ENCODE measurements at places on chromosomes 3 and 15.

DNA sequence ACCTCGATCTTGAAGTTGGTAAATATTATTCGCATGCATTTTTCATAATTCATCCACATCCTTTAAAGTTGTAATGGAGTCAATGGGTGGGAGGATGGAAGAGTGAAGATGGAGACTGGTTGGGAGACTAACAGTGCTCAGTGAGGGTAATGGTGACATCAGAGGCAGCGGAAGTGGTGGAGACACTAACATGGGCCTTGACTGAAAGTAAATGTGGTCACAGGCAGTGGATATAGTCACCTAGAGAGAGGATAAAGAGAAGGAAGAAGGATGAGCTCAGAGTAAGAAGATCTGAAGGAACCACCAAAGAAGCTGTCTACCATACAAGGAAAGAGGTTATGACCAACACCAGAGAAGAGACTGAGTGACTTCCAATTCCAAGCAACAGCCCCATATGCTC lies 281.6 kb upstream of the STT3B start:
- no peak for DNase-seq

- DNase-seq = no peak
These were observed 435.1 kb upstream of the CNTN3 start for GRCh38 chr3:75049533-75049932.

DNA sequence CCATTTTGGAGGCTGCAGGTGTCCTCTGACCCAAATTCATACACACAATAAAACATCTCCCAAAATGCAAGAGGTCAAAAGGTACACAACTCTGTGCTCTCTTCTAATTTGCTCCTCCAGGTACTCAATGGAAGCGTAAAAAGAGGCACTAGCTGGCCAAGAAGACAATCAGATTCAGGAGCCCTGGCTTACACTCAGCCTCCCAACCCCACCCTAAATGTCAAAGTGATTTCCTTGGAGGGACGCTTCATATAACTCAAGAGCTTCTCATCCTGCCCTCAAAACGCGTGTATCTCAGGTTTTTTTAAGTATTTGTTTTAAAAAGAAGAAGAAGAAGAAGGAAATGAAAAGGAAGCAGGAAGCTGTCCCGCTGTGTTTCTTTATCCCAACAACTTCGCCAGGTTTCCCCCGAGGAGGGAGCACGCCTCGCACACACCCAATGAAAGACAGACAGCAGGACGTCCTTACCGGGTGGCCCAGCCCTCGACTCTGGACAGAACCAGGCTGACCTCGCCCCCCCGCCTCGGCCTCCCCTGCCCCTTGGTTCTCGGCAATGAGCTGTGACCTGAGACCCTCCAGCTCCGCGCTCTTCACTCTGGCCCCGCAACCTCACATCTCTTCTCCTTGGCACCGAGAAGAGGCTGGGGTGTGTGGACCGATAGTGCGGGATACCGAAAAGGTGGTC lies 620.7 kb upstream of the ZNF385D start:
- no peak for DNase-seq

DNA sequence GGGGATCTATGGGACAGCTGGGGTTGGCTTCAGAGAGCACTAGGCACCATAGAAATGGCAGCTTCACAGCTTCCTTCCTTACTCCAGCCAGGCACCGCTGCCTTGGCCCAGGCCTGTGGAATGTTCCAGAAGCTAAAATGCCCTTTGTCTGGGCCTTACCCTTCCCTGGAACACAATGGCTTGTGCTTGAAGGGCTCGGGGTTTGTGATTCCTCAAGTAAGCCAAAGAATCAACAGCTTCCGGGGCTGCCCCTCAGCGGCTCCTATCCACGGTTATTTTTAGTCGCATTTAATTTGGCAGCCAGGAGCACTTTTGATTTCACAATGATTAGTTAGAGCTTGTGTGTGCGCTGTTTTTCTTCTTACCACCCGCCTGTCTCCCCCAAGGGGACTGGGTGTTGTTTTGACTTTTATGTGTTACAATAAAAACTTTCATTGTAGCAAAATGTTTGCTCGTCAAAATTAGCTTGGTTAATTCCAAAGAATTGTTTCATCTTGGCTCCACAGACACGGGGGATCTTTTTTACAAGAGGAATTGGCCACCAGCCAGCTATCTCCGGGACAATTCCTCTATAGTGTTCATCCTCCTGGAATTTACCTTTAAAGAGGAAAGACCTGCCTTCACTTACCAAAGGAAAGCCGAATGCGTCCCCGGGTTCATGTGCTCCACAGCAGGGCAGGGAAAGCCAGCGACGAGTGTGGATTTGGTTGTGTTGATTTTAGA lies 73.8 kb downstream of the TLE3 start:
- DNase-seq = no peak

- no peak for DNase-seq
These were observed 24.4 kb upstream of the PLA2G4E start for GRCh38 chr15:42045211-42045615.

DNA sequence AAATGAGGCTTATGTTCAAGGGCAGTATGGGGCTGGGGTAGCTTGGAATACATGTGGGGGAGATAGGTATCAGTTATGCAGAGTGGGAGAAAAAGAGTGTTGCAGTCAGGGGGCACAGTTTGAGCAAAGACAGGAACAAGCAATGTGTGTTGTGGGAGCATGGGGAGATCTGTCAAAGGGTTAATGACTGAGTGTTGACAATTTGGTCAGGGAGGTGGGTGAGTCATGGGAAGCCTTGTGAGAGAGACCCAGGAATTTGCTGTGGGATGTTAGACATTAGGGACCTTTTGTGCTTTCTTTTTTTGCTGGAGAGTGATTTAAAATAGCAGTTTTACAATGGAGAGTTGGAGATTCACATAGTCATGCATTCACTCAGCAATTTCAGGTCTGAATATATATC lies 221.6 kb upstream of the NR2E3 start:
- no peak for DNase-seq

GRCh38 chr3:122714273-122714672 lies 33.6 kb downstream of the PARP14 start:
- DNase-seq = no peak

DNA sequence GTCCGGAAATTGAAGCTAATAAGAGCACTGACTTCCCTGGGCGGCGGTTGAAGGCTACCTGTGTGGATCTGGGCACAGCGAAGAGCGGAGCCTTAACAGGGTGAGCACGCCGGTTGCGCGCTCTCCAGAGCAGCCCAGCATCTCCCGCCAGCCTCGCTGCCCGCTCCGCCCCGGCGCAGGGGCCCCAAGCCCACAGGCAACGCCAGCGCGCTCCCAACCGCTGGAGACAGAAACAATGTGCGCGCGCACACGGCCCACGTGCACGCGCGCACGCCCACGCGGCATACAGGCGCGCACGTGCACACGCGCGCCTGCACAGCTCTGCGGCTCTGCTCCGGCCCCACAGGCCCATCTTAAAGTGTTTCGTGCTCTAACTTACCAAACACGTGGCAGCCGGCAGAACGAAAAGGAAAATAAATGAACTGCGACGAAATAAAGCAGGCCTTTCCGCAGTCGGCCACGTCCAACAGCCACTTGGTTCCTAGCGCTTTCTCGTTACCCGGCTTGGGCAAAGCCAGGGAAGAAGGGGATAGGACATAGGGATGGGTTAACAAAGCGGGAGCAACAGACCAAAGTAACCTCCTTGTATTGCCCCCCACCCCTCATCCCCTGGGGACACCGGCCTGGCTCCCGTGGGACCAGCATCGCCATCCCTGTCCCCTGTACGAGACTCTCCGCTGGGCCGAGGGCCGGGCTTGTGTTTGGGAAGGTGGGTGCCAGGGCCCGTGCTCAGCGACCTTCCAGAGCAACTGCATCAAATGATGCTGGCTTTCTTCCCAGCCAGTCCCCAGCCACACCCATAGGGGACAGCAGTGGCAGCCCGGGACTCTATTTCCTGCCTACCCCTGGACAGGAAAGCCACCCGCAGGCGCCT lies 203.7 kb downstream of the ABHD5 start:
- DNase-seq = peak; percentile 15

- no peak for DNase-seq
These were observed 5.7 kb downstream of the GRM2 start for GRCh38 chr3:51712511-51712931.

- DNase-seq = no peak
These were observed 176.4 kb downstream of the ISL2 start for GRCh38 chr15:76512971-76513370.

DNA sequence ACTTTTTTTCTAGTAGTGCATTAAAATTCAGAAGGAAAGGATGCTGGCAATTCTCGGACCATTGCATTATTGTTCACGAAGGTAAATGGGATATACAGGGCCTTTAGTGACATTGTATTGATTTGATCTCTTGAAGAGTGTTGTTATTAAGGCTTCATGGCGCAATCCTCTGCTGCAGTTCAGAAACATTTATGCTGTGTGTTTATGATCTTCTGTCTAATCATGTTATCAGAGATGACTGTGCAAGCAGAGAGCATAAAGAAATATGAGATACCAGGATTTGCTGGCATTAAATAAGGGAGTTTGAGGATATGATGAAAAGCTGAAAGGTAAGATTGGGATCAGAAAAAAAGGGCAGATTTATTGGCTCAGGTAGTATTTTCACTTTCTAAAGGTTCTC lies 180.6 kb downstream of the EPHA6 start:
- no peak for DNase-seq

DNA sequence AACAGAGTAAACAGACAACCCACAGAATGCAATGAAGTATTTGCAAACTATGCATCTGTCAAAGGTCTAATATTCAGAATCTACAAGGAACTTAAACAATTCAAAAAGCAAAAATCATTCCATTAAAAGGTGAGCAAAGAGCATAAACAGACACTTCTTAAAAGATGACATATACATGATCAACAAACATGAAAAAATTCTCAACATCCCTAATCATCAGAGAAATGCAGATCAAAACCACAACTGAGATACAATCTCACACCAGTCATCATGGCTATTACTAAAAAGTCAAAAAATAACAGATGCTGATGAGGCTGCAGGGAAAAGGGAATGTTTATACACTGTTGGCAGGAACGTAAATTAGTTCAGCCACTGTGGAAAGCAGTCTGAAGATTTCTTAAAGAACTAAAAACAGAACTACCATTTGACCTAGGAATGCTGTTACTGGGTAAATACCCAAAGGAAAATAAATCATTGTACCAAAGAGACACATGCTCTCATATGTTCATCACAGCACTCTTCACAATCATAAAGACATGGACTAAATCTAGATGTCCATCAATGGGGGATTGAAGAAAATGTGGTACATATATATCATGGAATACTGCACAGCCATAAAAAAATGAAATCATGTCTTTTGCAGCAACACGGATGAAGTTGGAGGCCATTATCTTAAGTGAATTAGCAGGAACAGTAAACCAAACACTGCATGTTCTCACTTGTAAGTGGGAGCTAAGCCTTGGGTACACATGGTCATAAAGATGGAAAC lies 393.3 kb upstream of the CBLB start:
- no peak for DNase-seq

DNA sequence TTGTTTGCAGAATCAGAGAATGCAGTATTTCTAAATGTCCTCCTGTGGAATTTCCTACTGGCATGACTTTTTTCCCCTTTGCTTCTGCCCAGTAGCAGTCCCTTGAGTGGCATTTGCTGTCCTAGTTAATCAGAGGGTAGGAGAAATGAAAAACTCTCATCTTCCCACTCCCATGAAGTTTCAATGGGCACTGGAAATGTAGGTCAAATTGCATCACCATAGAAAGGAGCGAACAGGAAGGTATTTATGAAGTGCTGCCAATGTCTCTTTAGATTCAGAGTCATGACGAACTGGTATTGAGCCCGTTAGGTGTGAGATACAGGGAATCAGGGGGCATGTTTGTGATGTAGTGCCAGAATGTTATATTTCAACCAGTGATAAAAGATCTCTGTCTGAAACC lies 23.2 kb downstream of the ATXN7 start:
- DNase-seq = no peak

- no peak for DNase-seq
These were observed 15.5 kb upstream of the CPEB1 start for GRCh38 chr15:82662641-82663040.

DNA sequence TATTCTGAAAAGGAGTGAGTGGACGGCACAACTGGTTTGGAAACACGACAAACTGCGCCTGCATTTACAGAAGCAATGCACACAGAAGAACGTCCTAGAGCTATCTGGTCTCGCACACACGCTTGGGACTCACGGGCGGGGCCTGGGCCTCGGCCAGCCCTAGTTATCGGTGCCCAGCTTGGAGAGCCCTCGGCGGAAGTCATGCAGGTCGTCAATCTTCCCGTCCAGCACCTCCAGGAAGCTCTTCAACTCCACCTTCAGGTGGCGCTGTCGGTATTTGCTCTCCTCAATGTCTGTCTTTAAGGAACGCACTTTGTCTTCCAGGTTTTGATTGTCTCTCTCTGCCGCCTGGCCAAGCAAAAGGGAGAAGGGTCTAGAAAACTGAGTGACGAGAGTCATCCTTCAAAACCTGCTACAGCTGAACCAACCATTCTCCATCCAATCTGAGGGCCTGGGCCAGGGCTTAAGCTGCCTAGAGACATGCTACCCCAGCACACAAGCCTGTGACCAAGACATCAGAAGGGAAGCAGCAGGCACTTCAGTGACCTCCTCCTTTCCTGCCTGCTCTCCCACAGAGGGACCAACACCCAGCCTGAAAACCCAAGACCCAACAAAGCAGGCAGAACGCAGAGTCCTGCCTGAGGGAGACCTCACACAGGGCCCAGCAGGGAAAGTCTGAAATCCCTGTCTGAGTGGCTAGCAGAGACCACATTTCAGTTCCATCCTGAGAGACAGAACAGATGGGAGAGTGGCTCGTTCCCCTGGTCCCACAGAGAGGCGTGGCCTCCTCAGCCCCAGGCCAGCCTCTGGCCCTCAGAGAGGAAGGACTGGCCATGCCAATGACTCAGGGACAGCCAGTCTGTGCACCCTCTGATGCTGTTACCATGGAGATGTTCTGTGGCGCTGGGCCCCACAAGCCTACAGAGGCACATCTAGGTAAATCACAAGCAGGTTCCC lies 40.4 kb downstream of the WHAMM start:
- DNase-seq = no peak

- no peak for DNase-seq
These were observed 20.3 kb downstream of the SPG21 start for GRCh38 chr15:64969401-64969800.

- no peak for DNase-seq
These were observed 513.4 kb downstream of the FHIT start for GRCh38 chr3:60737633-60738399.

GRCh38 chr3:46959161-46959511 lies 17.4 kb downstream of the CCDC12 start:
- no peak for DNase-seq

GRCh38 chr3:87175732-87176131 lies 51.4 kb upstream of the CHMP2B start:
- DNase-seq = no peak

DNA sequence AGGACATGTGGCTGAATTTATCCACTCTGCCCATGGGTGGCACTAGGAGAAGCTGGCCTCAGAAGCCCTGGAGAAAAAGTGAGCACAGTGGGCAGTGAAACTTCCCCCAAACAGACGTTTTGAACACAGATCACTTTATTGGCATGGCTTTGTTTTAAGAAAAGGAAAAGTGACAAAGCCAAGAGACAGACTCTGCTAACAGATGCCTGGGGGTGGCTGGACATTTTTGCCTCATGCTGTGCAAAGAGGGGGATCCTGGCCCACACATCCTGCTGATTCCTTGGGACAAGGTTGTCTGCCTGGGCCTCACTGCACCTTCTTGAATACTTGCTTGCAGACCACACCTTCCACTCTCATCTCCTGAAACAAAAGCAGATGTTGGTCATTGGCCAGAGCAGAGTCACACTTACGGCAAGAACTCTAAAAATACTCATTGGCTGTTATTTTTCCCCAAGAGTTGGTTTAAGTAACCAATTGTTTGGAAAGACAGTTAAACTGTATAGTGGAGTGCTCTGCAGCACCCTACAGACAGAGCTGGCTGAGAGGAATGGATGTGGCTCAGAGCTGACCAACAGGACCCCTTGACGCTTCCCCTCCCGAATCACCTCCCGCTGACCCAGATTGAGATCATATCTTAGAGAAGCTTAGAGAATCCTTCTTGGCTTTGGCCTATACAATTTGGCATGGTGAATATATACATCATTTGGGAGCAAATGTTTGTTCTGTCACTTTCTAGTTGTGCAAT lies 22.0 kb downstream of the RBP1 start:
- no peak for DNase-seq

Data from stimulated activated CD4-positive, alpha-beta T cell treated with anti-CD3 and anti-CD28 coated beads, Interleukin-1b, Interleukin-23, amount 100 ng/mL, for 1 hour (primary cell).